Stromal cell of bone marrow (primary cell): ENCODE measurements at places on chromosomes 12 and 14.

- no peak for DNase-seq
Observed at GRCh38 chr12:107134558-107134957, 41.2 kb upstream of the CRY1 start.

GRCh38 chr14:77914073-77914721 lies 114.3 kb downstream of the ADCK1 start:
- no peak for DNase-seq

- no peak for DNase-seq
Observed at GRCh38 chr12:62684570-62685295, 218.1 kb downstream of the MON2 start.

DNA sequence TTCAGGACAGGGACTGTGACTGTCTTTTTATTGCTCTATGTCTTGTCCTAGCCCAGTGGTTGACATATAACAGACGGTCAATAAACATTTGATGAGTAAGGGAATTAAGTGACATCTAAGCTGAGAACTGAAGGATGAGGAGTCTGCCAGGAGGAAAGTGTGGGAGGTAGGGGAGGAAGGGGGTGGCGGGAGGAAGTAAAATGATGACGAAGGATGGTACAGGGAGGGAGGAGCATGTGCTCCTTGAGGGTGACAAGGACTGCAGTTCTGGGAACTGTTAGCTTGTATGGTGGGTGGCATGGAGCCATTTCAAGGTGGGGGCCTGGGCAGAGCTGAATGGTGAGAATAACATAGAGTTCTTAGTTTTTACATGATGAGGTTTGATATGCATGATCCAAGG lies 64.4 kb downstream of the RGS6 start:
- no peak for DNase-seq

- DNase-seq, result no peak
Observed at GRCh38 chr12:105570944-105571343, 240.5 kb downstream of the C12orf75 start.

- no peak for DNase-seq
Observed at GRCh38 chr12:53603804-53604203, 22.4 kb downstream of the ATF7 start.
